ENCODE measurements at places on chromosomes 3 and 15.

DNA sequence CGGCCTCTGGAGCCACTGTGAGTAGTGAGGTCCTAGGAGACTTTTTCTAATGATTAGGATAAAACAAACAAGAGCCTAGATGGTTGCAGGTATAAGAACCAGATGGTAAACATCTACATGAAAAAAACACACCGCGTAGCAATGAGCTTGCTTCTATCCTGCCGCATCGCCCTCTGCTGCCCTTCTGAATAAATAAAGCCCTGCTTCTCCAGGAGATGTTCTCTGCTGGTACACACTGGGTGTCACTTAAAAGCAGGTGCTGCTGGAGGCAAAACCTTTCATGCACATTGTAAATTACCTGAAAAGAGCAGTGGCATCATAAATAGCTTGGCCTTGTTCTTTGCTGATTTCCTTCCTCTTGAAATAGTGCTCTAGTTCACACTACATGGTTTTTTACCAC lies 164.4 kb upstream of the TOPAZ1 start:
- DNase-seq = no peak

DNA sequence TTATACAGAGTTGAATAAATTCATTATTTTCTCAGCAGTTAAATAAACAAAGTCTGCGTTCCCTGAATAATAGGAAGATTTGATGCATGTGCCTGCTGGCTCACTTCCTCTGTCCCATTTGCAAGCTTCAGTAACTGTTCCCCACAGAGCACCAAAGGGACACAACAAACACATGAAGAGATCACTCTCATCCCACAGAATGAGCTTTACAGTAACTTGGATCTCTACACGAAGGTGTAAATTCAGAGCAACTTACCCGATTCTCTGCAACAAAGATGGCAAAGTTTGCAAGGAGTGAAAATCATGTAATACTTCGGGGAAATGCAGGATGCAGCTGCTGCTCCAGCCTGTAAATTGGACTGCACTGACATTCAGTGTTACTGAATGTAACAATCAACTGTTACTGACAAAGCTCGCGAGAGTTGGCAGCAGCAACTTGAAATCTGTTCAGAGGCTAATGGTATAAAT lies at the start of gene BCHE:
BCHE (minus strand) TSS at position 366 of the 468 bp plus-strand sequence. CDS start 6,390 bp downstream, outside the sequence.
- DNase-seq = no peak

- DNase-seq = peak; percentile 8
These were observed 1.3 kb downstream of the KLF15 start for GRCh38 chr3:126355777-126356372.

- DNase-seq = no peak
These were observed 612.1 kb upstream of the NR2F2 start for GRCh38 chr15:95718441-95718840.

DNA sequence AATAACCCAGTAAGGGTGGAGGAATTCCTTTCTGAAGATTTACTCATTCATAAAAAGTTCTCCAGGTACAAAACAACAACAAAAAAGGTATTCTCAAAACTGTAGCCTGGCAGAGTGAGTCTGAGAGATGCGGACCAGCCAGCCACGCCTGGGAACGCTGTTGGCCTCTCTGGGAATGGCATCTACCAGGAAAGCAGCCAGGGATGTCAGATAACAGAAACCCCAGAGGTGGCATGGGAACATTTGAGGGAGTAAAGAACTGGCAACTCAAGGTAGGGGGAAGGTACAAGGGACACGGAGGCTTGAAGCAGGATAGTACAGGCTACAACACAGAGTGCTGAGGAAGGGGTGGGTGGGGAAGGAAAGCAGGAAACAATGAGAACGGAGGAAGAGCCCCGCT lies 7.1 kb upstream of the AP3S2 start:
- no peak for DNase-seq

DNA sequence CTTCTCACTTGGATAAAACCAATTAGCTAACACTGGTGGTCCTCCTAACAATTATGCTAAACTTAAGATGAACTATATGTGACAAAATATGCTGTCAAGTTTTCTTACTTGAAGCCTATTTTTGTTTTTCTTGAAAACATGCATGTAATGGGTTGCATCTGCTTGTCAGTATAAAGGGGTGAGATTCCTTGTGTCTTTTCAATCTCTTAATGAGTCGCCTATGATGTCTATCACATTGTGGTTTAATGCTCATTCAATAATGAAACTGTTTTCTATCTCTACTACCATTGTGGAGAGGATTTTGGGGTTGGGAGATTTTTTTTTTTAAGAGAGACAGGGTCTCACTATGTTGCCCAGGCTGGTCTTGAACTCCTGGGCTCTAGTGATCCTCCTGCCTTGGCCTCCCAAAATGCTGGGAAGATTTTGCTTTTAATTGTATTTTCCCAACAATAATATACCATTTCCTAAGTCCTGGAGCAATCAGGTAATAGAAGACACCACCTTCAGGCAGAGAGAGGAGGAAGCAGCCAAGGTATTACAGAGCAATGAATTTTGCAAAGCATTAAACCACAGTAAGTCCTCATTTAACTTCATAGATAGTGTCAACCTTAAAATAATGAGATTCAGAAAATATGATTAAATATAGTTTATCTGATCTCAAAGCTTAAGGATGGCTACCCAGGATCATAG lies 17.4 kb upstream of the TRMT10C start:
- DNase-seq = no peak

GRCh38 chr3:143822374-143822773 lies 25.9 kb downstream of the SLC9A9 start:
- DNase-seq = no peak

DNA sequence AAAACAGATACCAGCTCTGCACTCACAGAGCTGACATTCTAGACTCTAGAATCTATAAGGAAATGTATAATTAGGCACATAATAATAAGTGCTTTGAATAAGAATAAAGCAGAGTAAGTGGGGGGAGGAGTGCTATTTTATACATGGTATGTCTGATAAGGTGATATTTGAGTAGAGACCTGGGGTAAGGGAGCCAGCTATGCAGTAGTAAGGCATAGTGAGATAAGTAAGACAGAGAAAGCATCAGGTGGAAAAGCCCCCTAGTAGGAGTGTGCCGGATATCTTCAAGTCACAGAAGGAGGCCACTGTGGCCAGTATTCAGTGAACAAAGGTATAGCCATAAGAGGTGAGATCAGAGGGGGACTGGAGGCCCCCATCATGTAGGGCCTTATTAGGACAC lies 3.0 kb downstream of the SS18L2 start:
- no peak for DNase-seq

GRCh38 chr3:45606991-45607712 lies 12.6 kb downstream of the LIMD1 start:
- DNase-seq = no peak

DNA sequence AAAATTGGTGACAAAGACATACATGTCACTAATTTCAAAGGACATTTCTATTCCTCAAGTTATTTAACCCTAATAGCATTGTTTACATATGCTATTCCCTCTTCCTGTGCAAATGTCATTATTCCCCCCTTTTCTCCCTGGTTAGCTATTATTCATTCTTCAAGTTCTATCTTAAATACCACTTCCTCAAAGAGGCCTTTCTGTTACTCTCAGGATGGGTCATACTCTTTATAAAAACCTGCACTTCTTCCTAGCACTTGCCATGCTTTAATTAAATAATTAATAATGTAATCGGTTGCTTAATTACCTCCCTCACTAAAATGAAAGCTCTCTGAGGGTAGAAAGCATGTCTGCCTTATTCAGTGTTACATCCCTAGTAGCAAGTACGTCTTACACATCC lies 88.5 kb downstream of the XRN1 start:
- no peak for DNase-seq

DNA sequence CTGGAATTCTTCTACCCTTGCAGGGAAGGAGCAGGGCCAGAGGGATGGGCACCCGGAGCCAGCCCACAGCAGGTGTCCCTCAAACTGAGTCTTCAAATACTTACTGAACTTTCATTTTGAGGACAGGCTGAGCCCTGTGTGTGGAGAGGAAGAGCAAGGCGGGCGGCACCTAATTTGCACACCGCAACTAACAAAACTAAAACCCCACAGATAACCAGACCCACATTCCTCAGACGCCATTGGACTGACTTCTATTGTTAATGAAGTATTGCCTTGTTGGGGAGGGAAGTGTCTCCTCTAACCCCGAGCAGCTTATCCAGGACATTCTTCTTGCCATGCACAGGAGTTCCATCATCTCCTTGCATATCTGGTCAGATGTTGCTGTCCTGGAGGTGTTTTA lies 105.2 kb upstream of the NR2E3 start:
- no peak for DNase-seq

DNA sequence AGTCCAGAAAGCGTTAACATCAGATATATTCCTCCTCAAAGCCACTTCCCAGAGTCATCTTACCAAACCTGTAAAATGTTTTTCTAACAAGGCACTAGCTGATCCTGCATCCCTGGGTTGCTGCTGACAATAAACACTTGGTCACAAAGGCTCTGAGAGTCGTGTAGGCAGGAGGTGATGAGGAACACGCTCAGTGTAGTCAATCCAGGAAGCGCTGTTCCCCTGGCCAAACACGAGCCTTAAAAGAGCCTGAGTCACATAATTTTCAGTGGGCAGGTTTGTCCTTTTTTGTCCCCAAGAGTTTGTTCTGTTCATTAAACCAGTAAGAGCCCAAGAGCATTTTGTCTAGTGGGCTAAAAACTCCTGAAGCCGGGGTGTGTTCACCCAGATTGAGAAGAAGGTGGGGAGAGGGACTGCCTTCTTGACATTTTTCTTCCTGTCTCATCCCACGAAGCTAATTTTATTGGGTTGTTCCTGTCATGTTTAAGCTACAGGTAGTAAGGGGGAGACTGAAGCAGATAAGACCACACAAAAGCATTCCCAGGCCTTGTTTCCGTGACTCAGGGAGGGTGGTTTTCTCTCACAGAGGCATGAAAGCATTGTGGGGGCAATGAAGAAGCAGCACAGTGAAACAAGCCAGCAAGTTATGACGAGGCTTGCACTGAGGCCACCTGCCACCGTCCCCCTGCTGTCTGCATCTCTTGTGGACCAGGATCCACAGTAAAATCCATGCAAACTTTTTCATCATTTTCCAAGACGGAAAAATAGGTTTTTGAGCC lies 73.7 kb downstream of the FOXB1 start:
- DNase-seq = no peak

DNA sequence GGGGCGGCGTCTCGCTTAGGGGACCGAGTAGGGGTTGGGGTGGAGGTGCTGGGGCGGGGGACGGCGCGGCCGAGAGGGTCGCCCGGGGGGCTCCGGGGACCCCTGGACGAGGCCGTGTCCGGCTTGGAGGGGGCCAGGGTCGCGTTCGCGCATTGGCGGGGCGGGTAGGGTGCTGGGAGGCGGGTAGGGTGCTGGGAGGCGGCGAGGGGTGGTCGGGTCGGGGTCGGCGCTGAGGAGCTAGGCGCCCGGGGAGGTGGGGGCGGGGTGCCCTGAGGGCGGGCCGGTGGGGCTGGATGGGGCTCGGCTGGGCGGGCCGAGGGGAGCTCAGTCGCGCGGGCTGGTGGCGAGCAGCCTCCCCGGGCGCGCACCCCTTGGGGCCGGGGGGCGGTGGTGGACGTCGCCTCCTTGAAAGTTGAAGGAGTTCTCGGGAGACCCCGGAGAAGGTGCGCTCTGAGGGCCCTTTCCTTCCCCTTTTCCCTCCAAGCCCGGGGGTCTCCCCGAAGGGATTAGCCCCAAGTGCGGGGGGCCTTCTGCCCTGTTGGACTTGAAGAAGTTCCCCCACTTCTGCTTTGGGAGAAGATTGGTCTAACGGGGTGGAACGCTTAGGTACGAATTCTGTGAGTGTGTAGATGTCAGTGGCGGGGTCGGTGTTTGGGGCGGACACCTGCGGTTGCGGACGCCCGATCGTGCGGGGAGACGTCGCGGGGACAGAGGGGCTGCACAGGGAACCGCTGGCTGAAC lies 543 bp downstream of the MEF2A start:
- no peak for DNase-seq

DNA sequence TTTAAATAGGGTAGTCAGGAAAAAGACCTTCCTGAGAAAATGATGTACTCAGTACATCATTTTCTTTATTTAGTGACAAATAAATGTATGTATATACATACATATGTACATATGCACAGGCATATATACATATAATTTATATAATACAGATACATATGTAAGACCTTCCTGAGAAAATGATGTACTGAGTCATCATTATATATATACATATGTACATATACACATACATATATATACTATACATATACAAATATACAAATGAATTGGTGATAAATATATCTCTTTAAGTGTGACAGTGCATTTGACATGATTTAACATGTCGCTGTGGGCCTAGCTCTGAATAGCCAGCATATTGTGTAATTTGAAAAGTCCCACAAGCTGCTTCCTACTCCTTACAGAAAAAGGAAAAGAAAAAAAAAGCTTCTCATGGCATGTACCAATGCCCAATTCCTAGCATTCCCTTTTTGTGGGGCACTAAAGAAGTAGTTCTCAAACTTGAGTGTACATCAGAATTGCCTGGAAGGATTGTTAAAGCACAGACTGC lies 208.1 kb upstream of the UMPS start:
- DNase-seq = no peak

Measured in amniotic stem cell (primary cell).